Dorsolateral prefrontal cortex (tissue), 122 donors: ENCODE measurements at places on chromosomes 1 and 21.

DNA sequence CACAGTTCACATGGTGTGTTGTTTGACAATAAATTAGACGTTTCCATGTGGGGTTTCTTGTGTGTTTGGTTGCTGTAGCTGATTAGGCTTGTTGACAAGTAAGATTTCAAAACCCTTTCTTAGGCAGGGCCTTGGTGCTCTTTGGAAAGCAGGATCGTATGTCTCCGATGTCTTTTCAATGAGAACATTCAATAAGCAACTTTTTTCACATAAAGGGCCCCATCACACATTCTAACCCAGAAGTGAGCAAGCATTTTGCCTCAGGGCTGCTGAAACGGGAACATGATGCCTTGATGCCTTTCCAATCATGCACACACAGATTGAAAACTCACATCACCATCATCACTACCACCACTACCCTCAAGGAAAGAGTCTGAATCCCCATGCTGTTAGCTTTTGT is 33.1 kb downstream of the LPAR3 start:
- no peak for DNase-seq

DNA sequence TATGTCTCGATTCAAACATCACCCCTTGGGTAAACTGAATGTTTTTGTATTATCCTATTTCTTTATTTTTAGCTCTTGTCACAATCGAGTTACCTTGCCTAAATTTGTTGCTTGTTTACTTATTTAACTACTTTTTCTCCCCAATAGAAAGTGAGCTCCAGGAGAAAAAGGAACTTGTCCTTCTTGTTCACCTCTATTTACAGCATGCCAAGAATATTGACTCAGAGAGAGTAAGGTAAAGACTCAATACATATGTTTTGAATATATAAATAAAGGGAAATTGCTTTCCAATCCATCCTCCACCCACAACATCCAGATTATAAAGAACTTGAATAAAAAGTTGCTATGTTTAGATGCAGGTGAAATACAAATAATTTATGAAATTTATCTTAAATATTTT is 107.3 kb upstream of the PDC start:
- no peak for DNase-seq

DNA sequence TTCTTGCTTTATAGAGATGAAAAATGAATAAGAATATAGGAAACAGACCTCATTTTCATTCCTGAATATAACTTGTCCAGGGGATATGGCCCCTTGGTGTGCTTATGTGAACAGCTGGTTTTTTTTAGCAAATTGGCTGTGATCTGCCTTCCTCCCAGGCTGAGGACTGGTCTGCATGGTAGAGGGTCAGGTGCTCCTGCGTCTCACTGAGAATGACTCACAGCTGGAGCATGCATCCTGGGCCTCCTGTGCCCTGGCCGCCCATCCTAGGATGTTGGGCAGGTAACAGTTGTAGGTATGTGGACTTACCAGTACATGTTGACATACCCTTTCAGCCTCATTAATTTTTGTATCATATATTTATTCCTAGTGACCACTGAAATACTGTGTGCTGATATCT is 29.8 kb downstream of the AGT start:
- DNase-seq, result no peak

DNA sequence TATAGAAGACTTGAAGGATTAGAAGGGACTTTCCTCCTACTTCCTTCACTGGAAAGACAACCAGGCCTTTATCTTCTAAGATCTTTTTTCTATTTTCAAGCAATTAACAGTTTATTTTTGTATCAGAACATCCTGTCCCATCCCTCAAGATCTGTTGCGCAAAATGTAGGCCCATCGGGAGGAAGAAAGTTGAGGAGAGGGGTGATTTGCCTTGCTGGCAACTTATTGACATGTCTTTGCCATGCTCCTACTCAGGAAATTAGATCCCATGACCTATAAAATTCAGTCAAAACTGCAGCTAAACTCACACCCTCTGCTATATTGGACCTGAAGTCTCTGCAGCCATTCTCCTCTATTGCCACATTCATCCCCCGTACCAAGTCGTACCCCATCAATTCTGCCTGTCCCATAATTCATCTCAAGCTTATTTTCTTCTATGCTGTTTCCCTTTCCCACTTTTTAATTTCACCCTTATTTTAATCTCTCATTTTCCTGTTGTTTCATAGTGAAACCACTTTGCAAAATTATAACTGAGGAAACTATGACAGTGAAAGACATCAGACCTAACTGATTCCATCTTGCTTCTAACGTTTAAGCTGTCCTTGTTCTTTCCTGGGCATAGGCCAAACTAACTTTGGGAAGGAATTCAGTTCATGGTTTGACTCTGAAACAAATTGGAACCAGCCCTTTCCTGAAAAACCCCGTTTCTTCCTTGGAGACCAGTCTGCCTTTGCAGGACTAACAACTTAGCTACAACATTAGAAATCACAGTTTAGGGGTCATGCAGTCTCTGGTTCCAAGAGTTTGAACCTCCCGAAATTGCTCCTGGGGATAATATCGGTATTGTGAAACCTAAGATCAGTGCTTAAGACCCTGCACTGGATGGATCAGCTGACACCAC is 195.7 kb upstream of the PTBP2 start:
- no peak for DNase-seq

GRCh38 chr1:73500154-73500553 is 697.8 kb downstream of the LRRIQ3 start:
- DNase-seq, result no peak

GRCh38 chr1:173015629-173016028 is 35.1 kb downstream of the TNFSF18 start:
- no peak for DNase-seq

GRCh38 chr1:201724766-201725118 is 104.2 kb upstream of the IPO9 start:
- no peak for DNase-seq

DNA sequence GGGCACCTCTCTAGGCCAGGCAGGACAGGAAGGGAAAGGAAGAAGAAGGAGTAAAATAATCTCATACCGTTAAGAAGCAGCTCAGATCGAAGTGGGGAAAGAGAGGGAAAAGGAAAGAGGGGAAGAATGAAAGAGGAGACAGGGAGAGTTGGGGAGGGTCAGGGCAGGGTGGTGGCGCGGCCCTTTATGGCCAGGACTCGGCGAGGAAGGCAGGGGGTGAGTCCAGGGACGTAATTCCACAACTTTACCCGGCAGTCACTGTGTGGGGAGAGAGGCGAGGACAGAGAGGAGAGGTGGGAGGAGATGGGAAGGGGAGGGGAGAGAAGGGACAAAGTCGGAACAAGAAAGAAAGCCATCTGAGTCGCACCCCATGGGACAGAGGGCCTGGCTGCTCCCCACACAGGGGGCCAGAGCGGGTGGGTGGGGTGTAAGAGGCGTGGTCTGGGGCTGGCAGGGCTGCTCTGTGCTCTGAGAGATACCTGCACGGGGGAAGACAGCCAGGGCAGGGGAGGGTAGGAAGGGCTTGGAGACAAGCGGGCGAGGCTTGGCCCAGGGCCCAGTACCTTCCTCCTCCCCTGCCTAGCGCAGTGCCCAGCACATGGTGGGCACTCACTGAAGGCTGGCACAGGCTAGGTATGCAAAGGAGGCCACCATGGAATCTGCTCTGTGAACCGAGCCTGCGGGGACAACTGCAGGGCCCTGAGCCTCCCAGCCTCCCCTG is 49.4 kb downstream of the KIF21B start:
- peak; percentile 58 for DNase-seq

- no peak for DNase-seq
Measured at GRCh38 chr1:26767714-26768113, 20.0 kb upstream of the PIGV start.

DNA sequence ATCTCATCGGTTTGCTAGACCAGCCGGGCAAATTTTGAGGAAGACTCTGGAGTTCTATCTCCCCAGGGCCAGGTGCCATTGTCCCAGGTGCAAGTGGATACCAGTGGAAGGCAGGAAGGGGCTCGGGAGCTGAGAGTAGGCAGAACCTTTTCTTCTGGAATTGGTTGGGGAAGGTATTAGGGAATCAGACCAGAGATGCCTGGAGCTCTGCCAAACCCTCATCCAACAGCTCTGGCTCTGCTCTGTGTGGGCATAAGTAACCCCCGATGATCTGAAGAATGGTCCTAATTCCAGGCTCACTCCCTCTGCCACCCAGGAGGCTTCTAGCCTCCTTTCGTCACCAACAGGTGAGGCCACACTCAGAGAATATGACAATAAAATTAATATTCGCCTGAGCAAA is 69.9 kb downstream of the PGBD5 start:
- no peak for DNase-seq

DNA sequence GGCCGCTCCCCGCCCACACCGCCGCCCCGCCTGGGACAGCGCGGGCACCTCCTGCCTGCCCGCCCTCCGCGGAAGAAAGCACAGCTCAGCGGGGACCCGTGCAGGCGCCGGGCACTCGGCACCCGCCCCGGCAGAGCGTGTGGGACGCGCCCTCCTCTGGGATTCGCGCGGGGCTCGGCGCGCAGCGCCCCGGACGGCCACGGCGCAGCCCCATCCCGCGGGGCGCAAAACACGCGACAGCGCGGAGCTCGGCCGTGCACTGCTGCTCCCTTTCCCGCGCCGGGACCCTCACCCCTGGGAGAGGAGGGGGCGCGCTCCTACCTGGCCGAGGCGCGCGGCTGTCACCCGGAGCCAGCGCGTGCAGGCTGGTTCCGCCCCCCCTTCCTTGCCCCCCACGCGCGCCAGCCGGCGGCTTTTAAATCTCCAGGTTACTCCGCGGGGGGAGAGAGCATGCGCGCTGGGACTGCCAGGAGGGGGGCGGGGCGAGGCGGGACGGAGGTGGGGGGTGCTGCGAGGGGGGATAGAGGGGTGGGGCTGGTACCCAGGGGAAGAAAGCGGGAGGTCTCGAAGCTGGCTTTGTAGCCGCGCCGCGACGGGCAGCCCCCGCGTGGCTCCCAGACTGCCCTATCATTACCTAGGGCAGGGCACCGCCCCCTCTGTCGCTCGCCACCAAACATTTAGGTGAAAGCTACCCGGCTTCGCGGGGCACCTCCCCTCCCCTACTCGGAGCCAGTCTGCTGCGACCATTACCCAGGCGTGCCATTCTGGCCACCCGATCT is at the start of gene SLC45A3:
Gene SLC45A3 (minus strand): TSS at position 437 of the 779 bp plus-strand sequence. CDS start 15,853 bp downstream, outside the sequence.
- DNase-seq, result peak; percentile 66

DNA sequence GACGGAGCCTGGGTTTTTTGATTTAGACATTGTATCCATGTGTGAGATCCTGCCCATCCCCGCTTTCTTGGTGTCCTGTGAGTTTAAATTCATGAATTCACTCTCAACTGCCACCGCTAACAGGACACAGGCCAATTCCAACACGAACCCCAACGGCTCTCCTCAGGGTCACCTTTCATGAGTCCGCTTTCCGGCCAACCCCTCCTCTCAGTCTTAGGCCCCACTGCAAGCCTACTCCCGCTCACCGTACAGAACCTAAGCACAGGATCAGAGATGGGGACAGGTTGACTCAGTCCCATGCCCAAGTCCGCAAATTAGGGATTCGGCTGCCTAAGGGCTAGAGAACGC is 238 bp upstream of the SCP2 start:
- DNase-seq, result no peak

- DNase-seq, result no peak
Measured at GRCh38 chr1:7960867-7961215, 670 bp upstream of the PARK7 start.

- no peak for DNase-seq
Measured at GRCh38 chr1:204323887-204324286, 35.8 kb downstream of the PLEKHA6 start.

GRCh38 chr1:7962014-7962335 is 464 bp downstream of the PARK7 start:
- DNase-seq, result no peak

DNA sequence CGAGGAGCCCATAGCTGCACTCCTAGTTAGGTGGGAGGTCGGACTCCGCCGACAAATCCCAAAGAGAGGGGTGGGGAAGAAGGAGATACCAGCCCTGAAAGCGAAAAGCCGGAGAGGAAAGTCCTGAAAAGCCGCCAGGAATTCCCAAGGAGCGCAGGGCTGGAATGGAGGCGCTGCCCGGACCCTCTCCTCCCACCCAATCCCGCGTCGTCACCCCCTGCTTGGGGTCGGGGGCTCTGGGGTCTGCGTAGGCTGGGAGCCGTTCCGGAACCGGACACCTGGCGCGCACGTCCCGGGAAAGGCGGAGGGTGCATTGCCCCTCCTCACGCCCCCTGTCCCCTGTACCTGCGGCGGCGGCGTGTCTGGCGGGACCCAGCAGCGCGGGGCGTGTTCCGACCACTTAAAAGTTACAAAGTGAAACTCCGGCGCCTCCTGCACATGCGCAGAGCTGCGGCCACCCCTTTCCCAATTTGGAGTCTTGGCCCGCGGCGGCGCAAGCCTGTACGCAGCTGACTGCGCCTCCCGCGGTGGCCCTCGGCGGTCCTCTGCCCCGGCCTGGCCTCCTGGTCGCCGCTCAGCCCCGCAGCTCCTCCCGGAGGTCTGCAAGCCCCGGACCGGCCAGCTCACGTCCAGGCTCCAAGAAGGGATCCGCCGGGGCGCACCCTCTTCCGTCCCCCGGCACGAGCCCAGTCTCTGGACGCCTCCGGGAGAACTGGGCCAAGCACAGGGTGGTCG is at the start of gene TMEM63A:
Gene TMEM63A (minus strand): TSS at position 422 of the 735 bp plus-strand sequence. CDS start 4,800 bp downstream, outside the sequence.
- peak; percentile 91 for DNase-seq

GRCh38 chr1:170674986-170675385 is 11.1 kb downstream of the PRRX1 start:
- DNase-seq, result no peak

DNA sequence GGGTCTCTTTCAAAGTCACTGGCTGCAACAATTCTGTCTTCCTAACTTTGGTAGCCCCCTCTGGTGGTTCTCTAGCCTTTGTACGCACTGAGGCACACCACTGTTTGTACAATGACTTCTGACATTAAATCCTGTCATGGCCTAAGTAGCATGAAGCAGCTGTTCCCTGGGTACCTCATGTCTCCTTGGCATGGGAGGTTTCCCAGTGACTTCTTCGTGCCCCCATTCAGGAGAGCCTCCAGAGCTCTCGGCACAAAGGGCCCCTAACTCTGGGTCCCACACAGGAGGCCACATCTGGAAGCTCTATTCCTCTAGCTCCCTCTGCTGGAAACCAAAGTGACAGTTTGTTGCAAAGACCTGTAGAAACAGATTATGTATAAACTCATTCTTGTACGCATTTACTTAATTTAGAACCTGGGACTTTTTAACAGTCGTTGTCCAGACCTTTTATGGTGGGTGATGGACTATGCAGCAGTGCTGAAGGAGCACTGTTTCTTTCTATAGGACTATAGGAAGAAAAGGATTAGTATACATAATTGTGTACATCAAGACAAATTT is 13.4 kb downstream of the SWT1 start:
- DNase-seq, result no peak

- DNase-seq, result no peak
Measured at GRCh38 chr21:41926117-41926806, 27.6 kb downstream of the C2CD2 start.

- DNase-seq, result no peak
Measured at GRCh38 chr1:204685236-204686006, at the start of gene LRRN2. LRRN2 (minus strand) TSS chr1:204685738; CDS start chr1:204619992, 65,746 bp downstream.

- no peak for DNase-seq
Measured at GRCh38 chr1:7401814-7402547, 369.1 kb upstream of the VAMP3 start.

DNA sequence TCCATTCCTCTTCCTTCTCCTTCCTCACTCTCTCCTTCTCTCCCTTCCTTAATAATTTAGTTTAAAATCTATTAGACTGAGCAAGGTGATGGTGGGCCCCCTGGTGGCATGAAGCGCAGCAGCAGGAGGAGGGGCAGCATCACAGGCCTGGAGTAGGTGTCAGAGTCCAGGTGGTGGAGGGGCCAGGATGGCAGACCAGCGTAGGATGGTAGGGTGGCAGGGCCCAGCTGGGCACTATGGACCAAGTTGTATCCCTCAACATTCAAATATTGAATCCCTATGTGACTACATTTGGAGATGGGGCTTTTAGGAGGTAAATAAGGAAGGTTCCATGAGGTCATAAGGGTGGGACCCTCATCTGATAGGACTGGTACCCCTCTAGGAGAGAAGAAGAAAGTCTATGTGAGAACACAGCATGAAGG is 61.0 kb downstream of the WDR4 start:
- no peak for DNase-seq
